ENCODE measurements at places on chromosomes 4 and X. TPM values are rescaled to one million over a fixed set of nuclear protein-coding genes. Genes with fewer than 3 reads are reported as not detected.

Gene FATE1
- polyA plus RNA-seq = 0.05 TPM

Gene HS6ST2
- polyA plus RNA-seq = 0.28 TPM

GRCh38 chr4:71765821-71766383 lies 18.0 kb downstream of the GC start:
- no peaks in the 10 kb centered on the region for H3K36me3 ChIP-seq
- H3K4me1 ChIP-seq = no peaks in the 10 kb centered on the region
- DNase-seq = no peak
- no peaks in the 10 kb centered on the region for H3K27me3 ChIP-seq

DNA sequence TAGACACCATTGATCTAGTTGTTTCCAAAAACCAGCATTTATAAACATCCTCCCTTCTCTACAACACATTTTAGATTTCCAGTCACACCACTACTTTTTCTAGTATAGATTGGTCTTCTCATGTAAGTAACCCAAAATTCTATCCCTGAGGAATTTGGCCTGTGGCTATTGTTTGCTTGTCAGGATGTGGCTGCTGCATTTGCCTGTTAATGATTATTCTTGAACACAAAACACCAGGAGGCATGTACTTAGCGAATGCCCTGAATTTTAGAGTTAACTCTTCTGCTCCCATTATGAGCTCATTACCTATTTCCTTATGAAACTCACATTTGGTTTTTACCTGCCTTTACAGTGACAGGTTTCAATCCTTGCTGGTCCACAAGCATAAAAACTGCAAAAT lies 102.0 kb upstream of the FSTL5 start:
- H3K36me3 ChIP-seq = no peaks in the 10 kb centered on the region
- H3K27me3 ChIP-seq = no peaks in the 10 kb centered on the region
- DNase-seq = no peak
- no peaks in the 10 kb centered on the region for H3K4me1 ChIP-seq

DNA sequence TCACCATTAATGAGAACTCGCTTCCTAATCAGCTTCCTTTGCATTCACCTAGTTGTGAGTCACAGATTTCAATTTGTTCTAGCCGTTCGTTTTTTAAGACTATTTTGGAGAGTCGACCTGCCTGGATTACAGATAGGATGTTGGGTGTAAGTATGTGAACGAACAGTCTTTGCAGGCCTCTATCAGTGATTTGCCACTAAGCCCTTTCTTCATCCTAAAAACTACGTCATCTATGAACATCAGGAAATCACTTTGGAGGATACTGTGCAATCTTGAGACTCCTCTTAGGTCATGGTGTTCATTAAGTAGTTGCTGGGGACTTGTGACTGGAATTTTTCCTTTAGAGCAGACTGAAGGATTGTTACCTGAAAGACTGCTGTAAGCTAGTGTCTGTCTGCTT lies 1.1 kb downstream of the POLA1 start:
- H3K4me1 ChIP-seq = no peaks in the 10 kb centered on the region
- no peaks in the 10 kb centered on the region for H3K36me3 ChIP-seq
- DNase-seq = no peak
- H3K4me3 ChIP-seq = no peak overlapping the region
- H3K27me3 ChIP-seq = peaks cover 4% of the 10 kb centered on the region

- no peaks in the 10 kb centered on the region for H3K27me3 ChIP-seq
- DNase-seq = no peak
- H3K4me1 ChIP-seq = no peaks in the 10 kb centered on the region
- H3K36me3 ChIP-seq = no peaks in the 10 kb centered on the region
These were observed 282.6 kb upstream of the GRID2 start for GRCh38 chr4:92021203-92021602.

Data from lung (tissue), 17 donors.